Epithelial cell of alveolus of lung (primary cell): ENCODE measurements at places on chromosomes 3 and 15. TPM values are rescaled to one million over a fixed set of nuclear protein-coding genes. Genes with fewer than 3 reads are reported as not detected.

The LIPH gene
- total RNA-seq: under 0.01 and 0.78 TPM in 2 replicates

The SERPINI2 gene
- total RNA-seq: not detected in 2 replicates

The PGBD4 gene
- 0.65 and 1.4 TPM in 2 replicates for total RNA-seq

The TERC gene
- 234 and 424 TPM in 2 replicates for total RNA-seq

The ATP8B4 gene
- 0.39 and 2.2 TPM in 2 replicates for total RNA-seq

The NEIL1 gene
- total RNA-seq: 1.6 and 19.8 TPM in 2 replicates

The CLRN1 gene
- not detected in 2 replicates for total RNA-seq

The SLC28A1 gene
- not detected in 2 replicates for total RNA-seq

The TGM4 gene
- not detected in 2 replicates for total RNA-seq

The CTSH gene
- total RNA-seq: 2.8 and 23.4 TPM in 2 replicates

The RPS27L gene
- 86.5 and 236 TPM in 2 replicates for total RNA-seq

The CAMP gene
- not detected in 2 replicates for total RNA-seq

The CCDC54 gene
- not detected in 2 replicates for total RNA-seq

The CEP19 gene
- 1.7 and 3.4 TPM in 2 replicates for total RNA-seq

The RETNLB gene
- not detected in 2 replicates for total RNA-seq

The RASL12 gene
- total RNA-seq: 39.0 and 131 TPM in 2 replicates

The SCN11A gene
- total RNA-seq: under 0.01 TPM in 2 replicates

The SMCO1 gene
- not detected in 2 replicates for total RNA-seq

The RPS17 gene
- 3,337 and 3,513 TPM in 2 replicates for total RNA-seq

The NDN gene
- 76.9 and 172 TPM in 2 replicates for total RNA-seq

The GCNT3 gene
- total RNA-seq: not detected in 2 replicates

The CDHR4 gene
- 0.16 TPM in 1 of 2 replicates, not detected in the other for total RNA-seq

The MKRN3 gene
- 0.08 TPM in 1 of 2 replicates, not detected in the other for total RNA-seq

The CGNL1 gene
- 0.39 and 0.88 TPM in 2 replicates for total RNA-seq

The ISL2 gene
- total RNA-seq: 0.91 and 1.6 TPM in 2 replicates
